NCI-H82 (cell line): ENCODE measurements at places on chromosomes 3 and 15.

DNA sequence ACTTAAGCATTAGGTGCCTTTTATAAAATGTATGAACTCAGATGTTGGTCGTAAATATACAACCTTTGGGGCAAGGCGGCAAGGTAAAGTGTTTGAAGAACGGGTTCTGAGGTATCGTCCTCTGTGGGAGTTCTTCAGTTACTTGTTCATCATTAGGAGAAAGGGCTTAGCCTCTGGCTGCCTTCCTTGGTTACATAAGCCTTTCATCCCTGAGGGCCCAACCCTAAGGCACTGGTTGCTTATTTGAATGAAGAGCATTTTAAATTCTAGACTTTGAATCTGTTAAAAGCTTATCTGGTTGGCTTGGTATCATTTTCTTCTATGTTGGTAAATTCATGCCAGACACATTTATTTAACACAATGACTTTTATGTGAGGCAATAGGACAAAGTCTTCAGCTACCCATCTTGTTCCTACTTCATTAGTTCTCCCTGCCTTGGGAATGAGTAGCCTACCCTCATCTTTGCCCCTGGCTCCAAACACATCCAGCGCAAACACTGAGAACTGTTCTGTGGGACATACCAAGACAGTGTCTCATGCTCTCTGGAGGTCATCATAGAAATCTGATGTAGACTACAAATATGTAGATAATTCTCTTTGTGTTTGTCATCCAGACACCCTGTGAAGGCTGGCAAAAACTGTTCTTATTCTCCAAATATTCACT, 12.4 kb upstream of the CCDC80 start:
- no peak for DNase-seq

DNA sequence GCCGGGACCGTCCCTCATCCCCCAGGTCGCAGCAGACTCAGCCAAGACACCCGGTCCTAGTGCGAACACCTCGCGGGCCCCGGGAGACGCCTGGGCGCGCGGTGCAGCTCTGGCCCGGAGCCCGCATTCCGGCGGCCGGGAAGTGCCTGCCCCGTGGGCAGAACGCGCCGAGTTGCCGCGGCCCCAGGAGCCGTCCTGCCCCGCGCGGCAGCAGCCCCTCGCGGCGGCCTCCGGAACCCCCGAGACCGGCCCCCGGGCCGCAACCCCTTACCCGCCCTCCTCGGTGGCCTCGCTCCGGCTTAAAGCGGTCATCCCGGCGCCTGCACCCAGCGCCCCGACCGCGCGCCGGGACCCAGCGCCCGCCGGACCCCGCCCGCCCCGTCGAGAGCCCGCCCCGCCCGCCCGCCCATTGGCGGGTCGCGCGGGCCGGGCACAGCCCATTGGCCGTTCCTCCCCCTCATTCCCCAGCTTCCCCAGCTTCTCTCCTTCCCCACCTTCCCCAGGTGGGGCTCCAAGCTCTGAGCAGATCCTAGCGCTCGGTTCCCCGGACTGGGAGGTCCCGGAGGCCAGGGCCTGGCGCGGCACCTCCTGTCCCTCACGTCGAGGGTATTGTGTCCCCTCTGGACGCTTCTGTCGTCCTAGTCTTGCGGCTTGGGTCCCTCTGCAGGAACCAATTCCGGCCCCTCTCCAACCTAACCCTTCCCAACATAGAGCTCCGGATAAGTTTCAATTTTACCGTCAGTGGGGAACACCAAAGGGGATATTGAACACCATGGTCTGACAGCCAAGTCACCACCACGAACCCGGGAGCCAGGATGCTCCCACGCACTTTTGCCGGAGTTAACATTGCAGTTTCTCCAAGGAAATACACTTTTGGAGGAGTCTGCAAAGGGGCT, at the start of gene GRAMD2A:
Gene GRAMD2A, minus strand, starts transcription at position 328 of the 896 bp plus-strand sequence.
- DNase-seq: peak; percentile 90

GRCh38 chr3:134621854-134622253, 29.0 kb downstream of the KY start:
- no peak for DNase-seq

DNA sequence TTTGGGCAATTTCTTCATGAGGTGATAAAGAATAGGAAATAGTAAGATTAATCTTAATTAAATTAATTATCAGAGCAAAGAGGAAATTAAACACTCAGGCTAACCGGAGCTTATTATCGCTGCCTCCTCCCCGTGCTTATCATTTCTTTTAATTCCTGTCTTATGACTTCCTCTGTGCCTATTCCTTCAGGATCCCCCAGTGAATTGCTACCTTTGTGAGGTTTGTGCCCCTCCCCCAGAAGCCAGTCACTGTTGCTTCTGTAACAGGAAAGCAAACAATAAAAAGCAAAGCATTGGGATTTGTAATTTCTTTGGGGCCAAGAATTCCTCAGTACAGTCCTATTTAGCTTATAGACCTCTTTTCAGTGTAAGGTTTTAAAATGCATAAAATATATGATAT, 164.5 kb downstream of the CADPS start:
- DNase-seq: peak; percentile 47

- DNase-seq: no peak
Observed at GRCh38 chr3:195263925-195264600, 6.9 kb downstream of the XXYLT1 start.

DNA sequence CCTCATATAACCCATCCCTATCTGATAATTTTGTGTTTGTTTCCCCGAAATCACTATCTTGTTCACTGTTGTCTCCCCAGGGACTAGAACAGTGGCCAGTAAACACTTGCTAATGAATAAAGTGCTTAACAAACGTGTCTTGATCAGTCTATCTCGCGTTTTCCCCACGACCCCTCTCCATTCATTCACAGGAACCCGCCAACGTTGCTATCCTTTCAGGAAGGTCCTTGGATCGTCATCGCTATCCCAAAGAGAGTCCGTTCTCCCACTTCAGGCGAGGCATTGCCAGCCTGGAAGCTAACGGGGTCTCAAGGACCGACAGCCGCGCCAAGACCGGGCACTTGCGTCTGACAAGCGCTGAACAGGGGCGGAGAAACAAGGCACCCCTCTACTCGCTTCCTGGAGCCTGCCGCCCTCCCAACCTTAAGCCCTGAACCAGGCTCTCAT, 344 bp downstream of the LINS1 start:
- no peak for DNase-seq

GRCh38 chr15:77864211-77865105, 213.1 kb downstream of the TBC1D2B start:
- DNase-seq: no peak
